ENCODE measurements at places on chromosomes 13 and 19.

DNA sequence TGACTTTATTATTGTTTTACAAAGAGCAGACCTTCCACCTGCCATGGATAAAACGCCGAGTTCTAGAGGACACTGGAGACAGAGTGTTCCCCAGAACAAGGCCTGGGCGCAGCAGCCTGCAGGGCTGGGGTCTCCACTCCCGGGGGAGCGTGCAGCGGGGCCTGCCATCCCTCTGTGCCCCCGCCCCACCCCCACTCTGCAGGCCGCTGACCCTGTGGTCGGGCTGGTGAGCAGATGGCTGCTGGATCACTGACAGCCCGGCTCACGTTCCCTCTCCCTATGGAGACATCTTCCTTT is 8.6 kb upstream of the PTBP1 start:
- no peak for DNase-seq

DNA sequence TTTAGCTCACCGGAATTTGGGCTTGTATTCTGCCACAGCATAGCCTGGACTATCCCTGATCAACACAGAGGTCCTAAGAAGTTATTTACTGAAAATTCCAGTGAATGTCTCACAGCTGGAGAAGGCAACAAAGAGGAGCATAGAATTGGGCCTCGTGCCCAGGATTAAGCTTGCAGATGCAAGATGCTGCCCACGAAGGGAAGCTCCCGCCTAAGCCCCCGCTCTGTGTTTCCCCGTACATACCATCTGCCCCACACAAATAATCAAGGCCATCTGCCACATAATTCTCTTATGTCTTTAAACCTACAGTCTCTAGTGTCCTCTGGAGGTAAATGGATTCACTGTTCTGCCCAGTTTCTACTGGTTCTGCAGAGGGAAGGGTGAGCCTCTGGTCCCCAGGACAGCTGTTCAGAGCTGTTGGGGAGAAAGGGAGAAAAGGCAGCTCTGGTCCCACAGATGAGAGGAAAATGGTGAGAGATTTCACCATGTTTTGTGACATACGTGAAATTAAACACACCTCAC is 7.4 kb upstream of the TPP2 start:
- DNase-seq = no peak

DNA sequence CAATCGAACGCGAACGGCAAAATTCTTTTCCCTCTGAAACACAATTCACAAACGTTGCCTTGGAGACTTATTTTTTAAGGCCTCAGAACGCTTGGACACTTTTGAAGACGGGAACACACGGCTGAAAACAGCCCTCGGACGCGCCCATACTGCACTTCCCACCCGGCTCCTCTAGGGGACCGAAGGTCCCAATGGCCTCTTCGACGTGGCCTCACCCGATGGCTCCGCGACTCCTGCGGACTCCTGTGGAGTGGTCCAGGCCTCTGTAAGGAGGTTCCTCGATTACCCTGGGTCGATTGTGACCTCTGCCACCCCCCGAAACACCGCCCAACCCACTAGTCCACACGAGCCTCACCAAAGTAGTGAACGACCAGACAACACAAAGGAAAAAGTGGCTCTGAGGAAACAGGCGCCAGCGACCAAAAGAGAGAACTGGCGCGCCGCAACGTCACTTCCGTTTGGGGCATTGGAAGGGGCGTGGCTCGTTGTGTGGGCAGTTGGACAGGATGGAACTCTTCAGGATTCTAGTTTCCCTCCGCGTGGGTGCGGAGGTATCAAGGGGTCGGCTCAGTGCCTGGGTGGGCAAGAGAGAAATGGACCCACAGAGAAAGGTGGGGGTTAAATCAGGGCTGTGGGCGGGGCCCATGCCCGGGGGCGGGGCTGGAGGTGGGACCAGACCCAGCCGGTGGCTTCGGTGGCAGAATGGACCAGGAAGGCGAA is at the start of gene ZNF560:
Gene ZNF560, minus strand, starts transcription at position 434 of the 720 bp plus-strand sequence. CDS start 23,303 bp downstream, outside the sequence.
- DNase-seq = no peak

GRCh38 chr13:94344126-94344818 is 135.2 kb downstream of the DCT start:
- DNase-seq = no peak

All from NCI-H2081 treated with DMSO at 0.1 percent for 48 hours (cell line).